H9 (cell line): ENCODE measurements at places on chromosomes 4 and X.

GRCh38 chr4:94262163-94263016, 54.7 kb downstream of the SMARCAD1 start:
- DNase-seq: no peak

- DNase-seq: no peak
These were observed 90.4 kb upstream of the VEGFC start for GRCh38 chr4:176883108-176883550.

DNA sequence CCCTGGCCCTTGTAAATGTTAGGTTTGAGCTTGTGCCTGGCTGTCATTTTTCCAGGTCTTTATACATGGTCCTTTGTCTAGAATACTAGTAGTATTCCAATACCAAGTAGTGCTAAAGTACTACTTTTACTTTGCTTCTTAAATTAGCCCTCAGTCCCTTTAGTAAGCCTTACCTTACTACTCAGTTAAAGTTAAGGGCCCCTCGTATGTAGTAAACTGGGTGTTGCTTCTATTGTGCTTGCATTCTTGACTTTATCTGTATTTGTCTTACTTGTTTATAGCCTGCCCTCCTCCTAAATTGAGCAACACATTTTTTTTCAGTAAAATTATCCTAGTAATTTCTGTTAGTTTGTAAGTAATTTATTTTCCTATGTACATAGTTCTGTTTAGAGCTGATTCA, 25.2 kb downstream of the CLCN3 start:
- no peak for DNase-seq

DNA sequence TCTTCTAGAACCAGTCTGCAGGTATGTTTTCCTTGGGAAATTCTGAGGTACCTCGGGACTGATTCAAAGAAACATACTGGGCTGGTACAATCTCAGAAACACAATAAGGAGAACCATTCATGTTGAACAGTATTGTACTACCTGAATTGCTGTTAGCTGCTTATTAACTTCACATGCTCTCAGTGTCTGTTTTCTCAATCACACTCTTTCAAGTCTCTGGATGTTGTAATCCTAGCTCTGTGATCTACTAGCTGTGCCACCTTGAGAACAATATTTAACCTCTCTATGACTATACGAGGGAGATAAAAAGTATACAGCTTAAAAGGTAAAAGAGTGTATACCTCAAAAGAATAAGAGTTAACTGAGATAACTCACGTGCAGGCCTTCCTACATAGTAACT, 10.3 kb downstream of the CCDC158 start:
- no peak for DNase-seq

GRCh38 chr4:115233600-115233999, 120.2 kb upstream of the NDST4 start:
- no peak for DNase-seq
